Activated T-helper 1 cell treated with Interleukin-2 at 50 U/mL for 16 hours (primary cell): ENCODE measurements at places on chromosomes 2 and 18.

- DNase-seq: no peak
Observed at GRCh38 chr18:48342581-48342980, 66.6 kb downstream of the ZBTB7C start.

DNA sequence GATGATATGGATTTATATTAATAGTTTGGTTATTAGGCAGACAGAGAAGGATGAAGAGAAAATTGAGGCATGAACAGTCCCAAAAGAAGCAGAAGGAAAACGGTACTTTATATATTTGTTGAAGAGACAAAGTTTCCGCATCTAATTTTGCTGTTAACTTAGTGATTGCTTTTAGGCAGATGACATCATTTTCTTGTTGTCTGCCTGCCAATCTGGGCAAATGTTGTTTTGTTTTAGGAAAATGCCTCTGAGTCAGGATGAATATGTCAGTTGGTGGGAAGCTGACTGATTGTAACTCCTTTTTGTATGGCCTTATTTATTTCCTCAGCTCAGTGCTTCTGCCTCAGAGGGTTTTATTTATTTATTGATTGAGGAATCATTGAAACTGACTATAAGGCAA is 52.5 kb upstream of the CAVIN2 start:
- no peak for DNase-seq

GRCh38 chr18:51867767-51868166 is 472.2 kb upstream of the DCC start:
- no peak for DNase-seq

- no peak for DNase-seq
Observed at GRCh38 chr2:241234962-241235740, 46.7 kb downstream of the ANO7 start.

- no peak for DNase-seq
Observed at GRCh38 chr2:169107645-169108044, 38.3 kb downstream of the DHRS9 start.

GRCh38 chr18:67730886-67731285 is 214.4 kb upstream of the DSEL start:
- no peak for DNase-seq

DNA sequence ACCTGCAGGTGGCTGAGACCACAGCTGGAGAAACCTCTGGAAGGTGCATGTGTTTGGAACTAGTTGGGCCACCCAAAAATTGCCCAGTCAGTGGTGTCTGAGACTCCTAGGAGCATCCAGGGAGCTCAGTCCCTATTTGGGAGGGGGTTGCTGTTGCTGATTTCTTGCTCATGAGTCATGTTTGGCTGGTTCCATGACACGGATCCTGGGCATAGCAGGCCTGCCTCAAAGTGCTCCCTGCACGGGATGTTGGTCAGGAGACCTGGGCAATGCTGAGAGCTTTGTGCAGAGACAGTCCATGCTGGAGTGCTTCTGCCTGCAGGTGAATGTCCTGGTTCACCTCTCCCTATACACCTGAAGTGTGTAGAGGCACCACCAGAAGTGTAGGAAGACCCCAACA is 194.2 kb downstream of the GLI2 start:
- DNase-seq: no peak

- no peak for DNase-seq
Observed at GRCh38 chr2:199659207-199659606, 191.8 kb downstream of the FTCDNL1 start.

DNA sequence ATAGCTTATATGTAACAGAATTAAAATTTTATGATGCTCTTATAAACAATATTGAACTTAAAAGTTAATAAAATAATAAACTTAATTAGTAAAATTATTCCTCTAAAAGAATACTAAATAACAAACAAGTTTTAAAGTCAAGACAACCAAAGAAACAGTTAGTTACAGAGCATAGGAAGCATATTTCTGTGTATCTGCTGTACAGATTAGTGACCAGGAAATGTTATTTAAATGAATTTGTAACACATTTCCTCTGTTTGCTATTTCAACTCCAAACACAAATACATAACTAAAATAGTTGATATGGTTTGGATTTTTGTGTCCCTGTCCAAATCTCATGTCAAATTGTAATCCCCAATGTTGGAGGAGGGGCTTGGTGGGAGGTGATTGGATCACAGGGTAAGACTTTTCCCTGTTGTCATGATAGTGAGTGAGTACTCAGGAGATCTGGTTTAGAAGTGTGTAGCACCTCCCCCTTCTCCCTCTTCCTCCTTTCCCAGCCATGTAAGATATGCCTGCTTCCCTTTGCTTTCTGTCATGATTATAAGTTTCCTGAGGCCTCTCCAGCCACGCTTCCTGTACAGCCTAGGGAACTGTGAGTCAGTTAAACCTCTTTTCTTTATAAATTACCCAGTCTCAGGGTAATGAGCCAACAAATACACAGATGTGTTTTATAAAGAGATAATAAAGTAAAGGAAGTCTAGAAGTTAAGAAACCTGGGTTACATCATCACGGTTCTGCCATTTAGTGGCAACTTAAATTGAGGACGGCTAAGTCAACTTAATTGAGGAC is 51.8 kb downstream of the ROCK2 start:
- DNase-seq: no peak

DNA sequence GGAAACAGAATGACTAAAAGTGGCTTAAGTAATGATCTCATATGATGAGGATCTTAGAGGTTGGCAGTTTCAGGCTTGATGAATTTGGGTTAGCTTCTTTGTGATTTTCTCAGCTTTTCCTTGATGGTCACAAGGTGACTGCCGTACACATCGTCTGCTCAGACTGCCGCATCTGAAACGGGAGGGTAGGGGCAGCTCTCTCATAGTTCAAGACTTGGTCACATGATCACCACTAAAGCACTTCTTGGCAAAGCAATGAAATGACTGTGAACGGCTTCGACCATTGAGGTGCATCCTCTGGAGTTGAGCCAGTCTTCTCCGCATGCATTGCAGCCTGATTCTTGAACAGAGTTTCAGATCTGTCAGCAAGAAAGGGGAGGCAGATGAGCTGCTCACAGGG is 43.8 kb downstream of the LPIN1 start:
- DNase-seq: no peak

GRCh38 chr2:10269291-10269690 is 33.4 kb upstream of the HPCAL1 start:
- DNase-seq: no peak

- no peak for DNase-seq
Observed at GRCh38 chr2:172296267-172297046, 130.9 kb upstream of the ITGA6 start.

DNA sequence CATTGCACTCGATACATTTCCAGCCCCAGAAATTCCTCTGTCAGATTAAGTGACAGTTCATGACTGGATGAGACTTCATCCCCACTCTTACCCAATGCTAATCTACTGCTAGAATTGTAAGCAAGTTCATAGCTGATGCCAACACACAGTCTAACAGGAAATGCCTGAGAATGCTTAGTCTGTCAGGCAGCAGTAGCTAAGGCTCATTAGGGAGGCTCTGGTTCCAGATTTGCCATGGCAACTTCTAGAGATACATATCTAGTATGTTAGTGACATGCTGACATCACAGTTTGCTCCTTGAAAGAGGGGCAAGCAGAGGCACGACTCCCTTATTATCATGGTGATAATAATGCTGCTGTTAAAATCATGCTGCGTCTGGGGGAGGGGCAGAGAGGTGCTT is 198.4 kb downstream of the RBM43 start:
- no peak for DNase-seq

DNA sequence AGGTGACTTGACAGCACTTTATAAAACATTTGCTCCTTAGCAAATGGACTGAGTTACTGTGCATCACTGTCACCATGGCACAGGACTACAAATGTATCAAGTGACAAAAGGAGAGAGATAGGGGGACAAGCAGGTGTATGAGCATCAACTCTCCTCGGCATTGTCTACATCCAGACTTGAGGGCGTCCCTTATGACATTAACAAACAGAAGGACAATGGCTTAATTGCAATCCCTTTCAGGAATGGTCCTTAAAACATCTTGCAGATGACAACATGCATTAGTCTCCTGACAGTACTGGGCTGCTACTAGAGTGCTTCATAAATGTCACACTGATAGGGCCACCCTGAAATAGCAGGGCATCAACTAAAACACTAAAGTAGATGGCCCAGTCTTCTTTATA is 198.8 kb downstream of the PDE1A start:
- no peak for DNase-seq

- no peak for DNase-seq
Observed at GRCh38 chr2:207194028-207194427, 28.3 kb upstream of the KLF7 start.

DNA sequence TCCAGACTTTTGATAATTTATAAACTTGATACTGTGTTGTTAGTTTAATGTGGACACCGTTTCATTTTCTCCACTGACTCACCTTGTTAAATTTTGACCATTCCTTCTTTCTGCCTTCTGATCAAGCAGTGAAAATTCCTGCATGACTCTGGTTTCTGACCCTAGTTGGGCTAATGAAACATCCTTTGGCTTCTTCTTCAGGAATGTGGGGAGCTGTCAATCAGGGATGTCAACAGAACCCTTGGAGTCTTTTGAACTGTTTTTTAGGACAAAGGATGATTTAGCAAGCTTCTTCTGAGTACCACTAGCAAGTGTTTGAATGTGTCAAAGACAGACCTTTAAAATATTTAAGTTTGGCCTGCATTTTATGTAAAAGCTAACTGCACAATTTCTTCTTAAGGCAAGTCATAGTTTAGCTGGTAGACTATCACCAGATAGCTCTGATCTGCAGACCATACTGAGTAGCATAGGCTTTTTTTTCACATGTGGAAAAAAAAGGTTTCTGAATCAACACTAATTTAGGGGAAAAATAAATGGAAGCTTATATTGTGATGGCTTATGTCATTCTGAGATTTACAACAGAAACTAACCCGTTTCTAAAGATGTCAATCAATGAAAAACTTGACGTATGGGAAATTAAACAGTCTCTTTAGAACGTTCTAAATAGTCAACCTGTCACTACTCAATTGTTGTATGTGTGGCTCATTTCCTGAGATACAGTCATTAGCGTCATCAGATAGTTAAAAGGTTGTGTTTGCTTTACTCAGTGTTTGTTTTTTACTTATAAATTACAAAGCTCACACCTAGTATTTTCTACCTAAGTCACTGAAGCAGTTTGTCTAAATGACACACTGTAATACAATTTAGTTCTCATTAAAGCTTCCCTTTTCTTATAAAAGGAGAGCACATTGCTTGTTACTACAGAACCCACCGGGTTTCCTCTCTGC is 311.4 kb downstream of the PTPRM start:
- no peak for DNase-seq

- DNase-seq: no peak
Observed at GRCh38 chr2:27671235-27671634, 7.5 kb downstream of the SLC4A1AP start.

DNA sequence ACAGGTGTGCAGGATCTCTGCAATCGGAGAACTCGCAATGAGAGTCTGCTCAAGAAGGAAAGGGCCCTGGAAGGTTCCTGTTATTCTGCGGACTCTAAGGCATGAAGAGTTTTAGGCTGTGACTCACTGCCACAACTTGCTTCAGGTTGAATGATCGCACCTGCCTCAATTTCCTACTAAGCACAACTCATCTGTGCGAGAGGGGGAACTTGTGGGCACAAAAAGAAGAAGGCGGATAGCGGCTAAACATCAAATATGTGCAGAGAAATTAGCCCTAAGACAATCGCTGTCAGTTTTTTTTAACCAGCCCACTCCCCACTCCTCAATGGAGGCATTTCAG is 14.0 kb upstream of the CREG2 start:
- DNase-seq: no peak
